IgD-negative memory B cell (primary cell): ENCODE measurements at places on chromosomes 7 and 10. TPM values are rescaled to one million over a fixed set of nuclear protein-coding genes. Genes with fewer than 3 reads are reported as not detected.

TUBAL3 gene
- not detected for polyA plus RNA-seq

SUN3 gene
- not detected for polyA plus RNA-seq

NKX1-2 gene
- polyA plus RNA-seq: not detected

CNPY1 gene
- polyA plus RNA-seq: not detected

IKZF1 gene
- polyA plus RNA-seq: 213 TPM

HOXA13 gene
- polyA plus RNA-seq: not detected

PRF1 gene
- polyA plus RNA-seq: 24.3 TPM

AMPH gene
- polyA plus RNA-seq: not detected
